ENCODE measurements at places on chromosomes 13 and 19. TPM values are rescaled to one million over a fixed set of nuclear protein-coding genes. Genes with fewer than 3 reads are reported as not detected.

GRCh38 chr13:34733721-34734120, 208.3 kb upstream of the NBEA start:
- DNase-seq: no peak

GRCh38 chr19:5220361-5220760, 120.3 kb downstream of the PTPRS start:
- no peak for DNase-seq

DNA sequence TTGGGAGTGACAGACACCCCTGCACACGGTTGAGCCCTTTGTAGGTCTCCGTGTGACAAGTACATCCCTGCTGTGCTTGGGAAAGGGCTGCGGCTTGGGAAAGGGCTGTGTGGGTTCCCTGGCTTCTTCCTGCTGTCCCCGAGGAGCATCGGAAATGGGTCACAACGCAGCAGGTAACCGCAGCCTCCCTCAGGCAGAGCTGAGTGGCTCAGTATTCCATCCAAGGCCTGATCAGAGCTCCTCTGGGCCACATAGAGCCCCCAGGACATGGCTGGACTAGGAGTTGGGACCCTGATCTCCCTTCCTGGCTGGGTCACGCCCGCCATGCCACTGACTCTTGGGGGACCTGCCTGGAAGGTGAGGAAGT, 16.3 kb downstream of the TECR start:
- no peak for DNase-seq

GRCh38 chr13:101390461-101390860, 25.8 kb downstream of the NALCN start:
- DNase-seq: no peak

GRCh38 chr13:39900106-39900750, 244.8 kb downstream of the COG6 start:
- DNase-seq: no peak

- DNase-seq: no peak
These were observed 26.2 kb upstream of the TMEM160 start for GRCh38 chr19:47074621-47075020.

- no peak for DNase-seq
These were observed 9.9 kb downstream of the NDFIP2 start for GRCh38 chr13:79490824-79491223.

GRCh38 chr13:91167706-91168385, 179.6 kb upstream of the MIR17HG start:
- no peak for DNase-seq

- peak; percentile 32 for DNase-seq
These were observed 591.9 kb downstream of the DACH1 start for GRCh38 chr13:71274923-71275608.

DNA sequence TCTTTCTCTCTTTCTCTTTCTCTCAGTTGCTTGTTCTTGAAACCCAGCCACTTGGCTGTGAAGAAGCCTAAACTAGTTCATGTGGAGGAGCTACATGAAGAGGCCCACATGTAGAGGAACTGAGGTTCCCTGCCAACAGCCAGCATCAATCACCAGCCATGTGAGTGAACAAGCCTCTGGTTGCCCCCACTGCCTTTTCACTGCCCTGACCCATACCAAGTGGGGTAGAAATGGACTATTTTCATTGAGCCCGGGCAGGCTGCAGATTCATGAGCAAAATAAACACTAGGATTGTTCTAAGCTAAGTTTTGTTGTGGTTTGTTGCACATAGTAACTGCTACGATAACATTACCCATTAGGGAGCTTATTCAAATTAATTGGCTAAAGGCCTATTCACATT, 78.7 kb upstream of the FAM216B start:
- no peak for DNase-seq

- DNase-seq: no peak
These were observed 48.6 kb downstream of the UBL3 start for GRCh38 chr13:29801737-29802305.

DNA sequence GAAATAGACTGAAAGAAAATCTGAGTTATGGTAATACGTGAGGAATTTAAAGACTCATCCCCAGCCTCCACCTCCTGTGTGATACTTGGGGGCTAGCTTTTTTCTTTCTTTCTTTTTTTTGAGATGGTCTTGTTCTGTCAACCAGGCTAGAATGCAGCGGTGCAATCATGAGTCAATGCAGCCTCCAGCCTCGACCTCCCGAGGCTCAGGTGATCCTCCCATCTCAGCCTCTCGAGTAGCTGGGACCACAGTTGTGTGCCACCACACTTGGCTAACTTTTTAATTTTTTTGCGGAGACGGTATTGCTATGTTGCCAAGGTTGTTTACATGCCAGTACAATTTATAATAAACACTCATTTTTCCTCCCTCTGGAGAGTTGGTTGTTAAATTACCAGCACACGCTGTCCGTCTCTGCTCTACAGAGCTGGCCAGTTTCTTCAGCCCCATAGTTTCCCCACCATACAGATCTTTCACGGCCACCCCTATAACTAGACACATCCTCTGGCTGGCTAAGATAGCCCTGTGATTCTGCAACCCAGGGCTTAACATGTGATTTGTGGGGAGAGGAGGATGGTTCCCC, 4.8 kb downstream of the TNFSF9 start:
- no peak for DNase-seq

DNA sequence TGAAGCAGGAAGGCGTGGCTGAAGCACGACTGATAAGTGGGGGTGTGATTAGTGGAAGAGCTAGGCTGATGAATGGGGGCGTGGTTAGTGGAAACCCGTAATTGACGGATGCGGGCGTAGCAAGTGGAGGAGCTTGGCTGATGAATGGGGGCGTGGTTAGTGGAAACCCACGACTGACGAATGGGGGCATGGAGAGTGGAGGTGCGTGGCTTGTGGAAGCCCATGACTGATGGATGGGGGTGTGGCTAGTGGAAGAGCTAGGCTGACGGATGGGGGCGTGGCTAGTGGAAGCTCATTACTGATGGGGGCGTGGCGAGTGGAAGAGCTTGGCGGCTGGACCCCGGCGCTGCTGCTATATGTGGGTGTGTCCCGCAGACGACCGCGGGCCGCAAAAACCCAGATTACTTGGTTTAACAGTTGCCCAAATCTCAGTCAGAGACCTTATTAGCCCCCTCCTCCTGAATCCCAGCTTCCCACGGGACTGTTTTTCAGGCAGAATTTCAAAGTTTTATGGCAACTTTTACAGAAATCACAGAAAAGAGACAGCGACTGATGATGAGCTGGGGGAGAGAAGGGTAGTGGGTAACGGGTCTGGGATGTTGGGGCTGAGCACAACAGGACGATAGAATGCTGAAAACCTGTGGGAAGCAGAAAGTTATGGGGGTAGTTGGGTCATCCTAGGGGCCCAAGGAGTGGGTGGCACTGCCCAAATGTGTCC, 9.0 kb upstream of the MEIS3 start:
- peak; percentile 75 for DNase-seq

GRCh38 chr19:38252385-38252784, 3.8 kb downstream of the PPP1R14A start:
- DNase-seq: no peak

DNA sequence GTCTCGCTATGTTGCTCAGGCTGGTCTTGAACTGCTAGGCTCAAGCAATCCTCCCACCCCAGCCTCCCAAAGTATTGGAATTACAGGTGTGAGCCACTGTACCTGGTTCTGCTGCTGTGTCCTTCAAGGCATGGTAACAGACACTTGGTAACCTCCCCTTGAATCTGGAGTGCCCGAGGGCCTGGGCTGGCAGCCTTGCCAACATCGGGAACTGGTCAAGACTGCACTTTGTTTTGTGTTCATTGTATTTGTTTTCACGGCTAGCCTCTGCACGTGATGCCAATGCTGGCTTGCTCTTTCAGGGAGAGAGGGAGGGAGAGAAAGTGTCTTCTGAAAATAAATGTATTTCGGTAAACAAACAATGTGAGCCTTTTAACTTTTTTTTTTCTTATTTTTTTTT, 12.0 kb downstream of the CERS4 start:
- DNase-seq: no peak

DNA sequence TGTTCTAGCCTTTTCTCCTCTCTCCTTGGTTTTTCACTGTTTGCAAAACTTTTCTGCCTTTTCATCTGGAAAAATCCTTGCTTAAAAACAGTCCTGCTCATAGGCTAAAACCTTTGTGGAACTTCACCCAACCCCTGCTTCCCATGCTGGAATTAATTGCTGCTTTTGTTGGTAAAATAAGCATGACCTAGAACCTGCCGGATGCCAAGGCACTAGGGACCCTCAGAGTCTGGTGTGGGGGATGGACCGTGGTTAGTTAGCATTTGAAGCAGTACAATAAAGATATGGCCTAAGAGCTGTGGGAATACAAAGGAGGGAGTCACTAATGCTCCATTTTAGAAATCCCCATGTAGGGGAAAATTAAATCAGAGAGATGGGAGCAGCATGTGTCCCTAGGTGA, 326.3 kb downstream of the KCNRG start:
- no peak for DNase-seq

GRCh38 chr13:108313382-108313781, 43.9 kb downstream of the TNFSF13B start:
- no peak for DNase-seq

DNA sequence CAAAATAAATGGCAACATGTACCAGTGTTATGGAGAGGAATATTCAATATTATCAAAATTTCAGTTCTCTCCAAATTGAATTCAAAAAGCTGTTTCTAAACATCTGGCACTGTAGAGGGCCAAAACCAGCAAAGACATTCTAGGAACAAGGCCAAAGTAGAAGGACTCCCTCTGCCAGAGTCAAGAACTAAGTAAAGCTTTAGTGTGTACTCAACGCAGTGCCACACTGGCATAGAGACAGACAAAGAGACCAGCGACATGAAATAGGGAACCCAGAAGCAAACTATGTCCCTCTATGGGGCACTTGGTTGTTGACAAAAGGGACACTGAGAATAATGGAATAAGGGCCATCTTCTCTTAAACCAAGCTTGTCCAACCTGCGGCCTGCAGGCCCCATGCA, 15.6 kb downstream of the SCGB2B2 start:
- no peak for DNase-seq

DNA sequence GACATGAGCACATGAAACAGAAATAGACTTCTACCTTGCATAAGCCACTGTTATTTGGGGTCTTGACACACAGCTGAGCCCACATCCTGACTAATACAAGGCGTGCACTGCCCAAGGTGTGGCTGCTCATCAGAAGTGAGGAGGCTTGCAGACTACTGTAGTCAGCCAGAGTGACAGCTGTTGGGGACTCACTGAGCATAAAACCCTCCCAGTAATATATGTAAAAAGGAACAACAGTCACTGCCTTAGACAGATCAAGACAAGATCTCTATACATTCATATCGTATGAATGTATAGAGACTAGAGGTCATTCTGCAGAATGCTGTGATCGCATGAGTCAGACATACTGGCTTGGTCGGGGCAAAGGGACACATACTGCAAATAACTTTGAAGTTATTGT, 4.1 kb upstream of the C1QTNF9B start:
- DNase-seq: no peak

- DNase-seq: no peak
These were observed 77.5 kb upstream of the CACNA1A start for GRCh38 chr19:13583753-13584152.

DNA sequence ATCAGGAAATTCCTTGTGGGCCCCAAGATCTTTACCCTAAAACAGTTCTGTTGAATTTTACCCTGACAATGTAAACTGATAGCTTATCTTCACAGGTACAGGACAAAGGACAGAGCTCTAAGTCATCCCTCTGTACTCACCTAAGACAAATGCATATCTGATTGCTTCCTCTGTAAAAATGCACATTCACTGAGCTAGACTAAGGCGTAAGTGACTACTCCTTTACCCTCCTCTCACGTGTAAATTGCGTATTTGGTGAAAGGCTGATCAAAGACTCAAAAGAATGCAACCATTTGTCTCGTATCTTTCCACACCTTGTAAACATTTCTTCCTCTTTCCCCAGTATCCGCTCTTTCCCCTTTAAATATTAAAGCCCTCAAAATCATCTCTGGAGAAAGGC, 80.6 kb upstream of the LRCH1 start:
- DNase-seq: no peak

- DNase-seq: no peak
These were observed 57.3 kb upstream of the TNFRSF19 start for GRCh38 chr13:23512762-23513395.

- no peak for DNase-seq
These were observed 2.5 kb upstream of the ZMYM2 start for GRCh38 chr13:19955873-19956559.

- no peak for DNase-seq
These were observed 311.6 kb downstream of the KCNRG start for GRCh38 chr13:50326811-50327210.

- DNase-seq: no peak
These were observed 199.9 kb downstream of the DIAPH3 start for GRCh38 chr13:59963827-59964226.

DNA sequence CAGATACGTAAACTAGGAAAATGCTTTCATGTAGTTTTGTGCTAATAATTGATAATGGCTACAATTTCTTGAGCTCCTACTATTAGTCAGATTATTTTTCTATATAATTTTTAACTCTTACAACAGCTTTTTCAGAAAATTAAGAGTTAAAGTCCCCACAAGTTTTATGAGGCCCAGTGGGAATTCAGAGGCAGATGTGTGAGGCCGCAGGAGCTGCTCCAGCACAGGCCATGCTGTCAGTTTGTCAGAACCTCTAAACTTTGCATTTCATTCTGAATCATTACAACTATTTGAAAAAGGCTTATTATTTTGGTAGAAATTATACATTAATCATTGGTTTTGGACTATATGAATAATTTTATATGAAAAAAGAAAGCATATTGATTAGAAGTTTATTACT, 370.8 kb downstream of the MYO16 start:
- no peak for DNase-seq

- no peak for DNase-seq
These were observed 435.4 kb upstream of the TSHZ3 start for GRCh38 chr19:31784671-31785101.

- no peak for DNase-seq
These were observed 48.9 kb upstream of the EPHX3 start for GRCh38 chr19:15280915-15281683.

- no peak for DNase-seq
These were observed 11.2 kb downstream of the IL17D start for GRCh38 chr13:20714563-20715329.

DNA sequence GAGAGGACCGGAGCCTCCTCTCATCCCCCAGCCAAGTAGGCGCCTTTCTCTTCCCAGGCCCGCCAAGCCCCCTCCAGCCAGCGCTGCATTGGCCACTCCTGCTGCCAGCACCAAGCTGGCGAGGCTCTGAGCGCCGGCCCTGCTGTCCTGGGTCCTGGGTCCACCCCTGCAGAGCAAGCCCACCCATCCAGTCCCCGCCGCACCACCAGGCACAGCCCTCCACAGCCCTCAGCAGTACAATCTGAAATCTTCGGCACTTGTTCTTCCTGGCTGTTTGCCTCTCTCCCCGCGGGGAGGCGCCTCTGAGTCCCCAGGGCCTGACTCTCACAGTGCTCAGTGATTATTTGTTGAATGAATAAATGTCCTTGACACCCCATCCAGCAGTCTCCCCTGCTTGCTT, 236.4 kb upstream of the SGCG start:
- no peak for DNase-seq

The SULT2A1 gene
- total RNA-seq: 0.16 TPM

The EPS8L1 gene
- 2.2 TPM for total RNA-seq

The SAFB2 gene
- total RNA-seq: 89.2 TPM

The IL17D gene
- total RNA-seq: 0.56 TPM

The ALOX5AP gene
- total RNA-seq: 48.5 TPM

The NRTN gene
- total RNA-seq: not detected

The LILRB1 gene
- total RNA-seq: 70.5 TPM

The CILP2 gene
- 0.05 TPM for total RNA-seq

The FREM2 gene
- total RNA-seq: 0.13 TPM

The RASIP1 gene
- total RNA-seq: 0.08 TPM

The NKPD1 gene
- 0.13 TPM for total RNA-seq

The SHC2 gene
- total RNA-seq: 0.08 TPM

The APOC1 gene
- 3.8 TPM for total RNA-seq

The SMIM44 gene
- not detected for total RNA-seq

The ZNF99 gene
- not detected for total RNA-seq

The ADM5 gene
- 4.5 TPM for total RNA-seq

The SHISA2 gene
- total RNA-seq: 0.08 TPM

The CRLF1 gene
- total RNA-seq: 0.43 TPM
